Activated CD8-positive, alpha-beta memory T cell treated with anti-CD3 and anti-CD28 coated beads, Interleukin-2, amount 10 ng/mL, durations not matched to agents 7 days and 5 days (primary cell): ENCODE measurements at places on chromosomes 2 and 18. TPM values are rescaled to one million over a fixed set of nuclear protein-coding genes. Genes with fewer than 3 reads are reported as not detected.

The ANKRD12 gene
- total RNA-seq = 76.9 TPM

The HAAO gene
- not detected for total RNA-seq

The FAM168B gene
- 65.5 TPM for total RNA-seq

The CTAGE1 gene
- total RNA-seq = not detected

The MEMO1 gene
- total RNA-seq = 49.7 TPM

The LRRC30 gene
- not detected for total RNA-seq

The CHRNG gene
- total RNA-seq = not detected

The NCKAP5 gene
- total RNA-seq = not detected

The CXCR1 gene
- 0.54 TPM for total RNA-seq

The LAMA1 gene
- not detected for total RNA-seq

The USP40 gene
- 11.2 TPM for total RNA-seq

The EGR4 gene
- total RNA-seq = 0.09 TPM

The LINC00305 gene
- not detected for total RNA-seq

The ARL4C gene
- 252 TPM for total RNA-seq

The DNER gene
- total RNA-seq = not detected

The CABYR gene
- total RNA-seq = 0.76 TPM

The CROCC2 gene
- total RNA-seq = not detected

The PPP1R1C gene
- total RNA-seq = not detected

The C1QL2 gene
- not detected for total RNA-seq

The DYNAP gene
- not detected for total RNA-seq

The PAX8 gene
- 2.1 TPM for total RNA-seq

The CCBE1 gene
- total RNA-seq = 0.12 TPM

The PROKR1 gene
- total RNA-seq = not detected

The CNGA3 gene
- not detected for total RNA-seq

The CTLA4 gene
- total RNA-seq = 66.6 TPM

The SLC5A7 gene
- not detected for total RNA-seq

The RHBDD1 gene
- 29.8 TPM for total RNA-seq

The C2orf80 gene
- total RNA-seq = not detected

The NMUR1 gene
- 3.6 TPM for total RNA-seq

The RTP5 gene
- total RNA-seq = not detected

The CIDEA gene
- total RNA-seq = not detected

The ALKAL2 gene
- total RNA-seq = not detected

The VPS54 gene
- total RNA-seq = 17.4 TPM

The AOX1 gene
- 0.20 TPM for total RNA-seq

The IL1R1 gene
- 0.41 TPM for total RNA-seq
